ENCODE measurements at places on chromosomes 5 and 9.

DNA sequence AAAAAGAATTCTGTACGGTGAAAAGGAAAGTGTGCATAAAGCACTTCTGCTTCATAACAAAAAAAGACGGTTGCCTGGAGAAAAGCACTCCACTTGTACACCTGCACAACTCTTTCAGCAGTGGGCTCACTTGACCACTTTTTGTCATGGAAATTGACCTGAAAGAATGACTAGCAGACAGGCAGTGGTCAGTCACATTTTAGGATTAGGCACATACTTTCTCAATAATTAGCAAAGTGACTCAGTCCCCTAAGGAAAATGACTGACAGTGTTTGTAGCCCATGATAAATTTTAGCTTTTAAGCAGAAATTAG is 169.3 kb downstream of the FANCC start:
- no peak for DNase-seq

- DNase-seq, result no peak
Measured at GRCh38 chr9:5364294-5365024, 24.8 kb upstream of the RLN1 start.

GRCh38 chr5:14145435-14146334 is 2.5 kb downstream of the TRIO start:
- DNase-seq, result no peak

DNA sequence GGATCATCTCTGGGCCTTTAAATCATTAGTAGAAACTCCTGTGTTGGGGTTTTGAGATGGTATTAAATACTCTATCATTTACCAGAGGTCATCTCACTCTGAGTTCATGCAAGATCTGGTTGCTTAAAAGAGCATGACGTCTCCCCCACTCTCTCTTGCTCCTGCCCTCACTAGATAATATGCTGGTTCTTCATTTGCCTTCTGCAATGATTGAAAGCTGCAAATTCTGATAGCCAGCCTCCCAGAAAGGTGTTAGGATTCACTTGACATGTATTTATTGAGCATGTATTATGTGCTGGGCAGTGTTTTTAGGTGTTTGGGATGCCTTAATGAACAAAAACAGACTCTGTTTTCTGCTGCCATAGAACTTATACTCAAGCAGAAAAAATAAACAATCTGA is 41.2 kb downstream of the EGFLAM start:
- DNase-seq, result no peak

DNA sequence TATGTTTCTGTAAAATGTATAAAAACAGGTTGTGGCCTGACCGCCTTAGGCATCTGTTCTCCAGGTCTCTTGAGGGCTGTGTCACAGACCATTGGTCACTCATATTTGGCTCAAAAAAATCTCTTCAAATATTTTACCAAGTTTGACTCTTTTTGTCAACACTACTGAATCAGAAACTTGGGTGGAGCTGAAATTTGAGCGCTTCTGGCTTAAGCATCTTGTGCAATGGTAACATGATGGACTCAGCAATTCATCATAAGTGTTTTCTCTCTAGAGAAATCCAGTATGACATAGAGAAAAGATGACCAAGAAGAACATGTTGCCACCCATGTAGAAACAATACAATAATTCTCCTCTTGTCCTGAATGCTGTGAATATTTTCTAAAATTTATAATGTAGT is 387.9 kb downstream of the MAT2B start:
- DNase-seq, result no peak

GRCh38 chr5:91145333-91145620 is 237.8 kb downstream of the ARRDC3 start:
- no peak for DNase-seq

DNA sequence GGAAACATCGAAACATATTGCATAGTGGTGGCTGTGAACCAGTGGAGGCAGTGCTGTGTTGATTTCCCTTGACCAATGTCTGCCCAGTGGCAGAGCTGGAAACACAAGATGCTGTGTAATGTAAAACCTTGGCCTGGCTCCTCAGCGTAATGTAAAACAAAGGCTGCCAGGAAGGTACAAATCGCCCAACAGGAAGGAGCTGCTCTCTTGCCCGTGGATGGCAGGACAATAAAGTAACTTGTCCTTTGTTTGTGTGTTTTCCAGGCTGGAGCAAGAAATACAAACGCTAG is 143.4 kb downstream of the PALM2AKAP2 start:
- no peak for DNase-seq

DNA sequence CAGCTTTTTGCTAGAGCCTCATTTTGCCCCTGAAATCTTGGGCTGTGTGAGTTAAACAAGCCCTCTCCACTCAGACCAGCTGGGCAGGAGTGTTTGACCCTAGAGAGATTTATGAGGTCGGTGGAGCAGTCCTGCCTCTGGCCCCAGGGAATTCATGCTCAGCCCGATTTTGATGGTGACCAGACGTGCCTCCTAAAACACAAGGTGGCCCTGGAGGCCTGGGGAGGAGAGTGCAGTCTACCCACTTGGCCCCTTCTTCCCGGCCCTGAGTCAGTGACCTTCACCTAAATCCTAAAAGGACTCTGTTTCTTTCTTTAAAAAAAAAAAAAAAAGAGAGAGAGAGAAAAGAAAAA is 86.6 kb upstream of the SAP30L start:
- no peak for DNase-seq

DNA sequence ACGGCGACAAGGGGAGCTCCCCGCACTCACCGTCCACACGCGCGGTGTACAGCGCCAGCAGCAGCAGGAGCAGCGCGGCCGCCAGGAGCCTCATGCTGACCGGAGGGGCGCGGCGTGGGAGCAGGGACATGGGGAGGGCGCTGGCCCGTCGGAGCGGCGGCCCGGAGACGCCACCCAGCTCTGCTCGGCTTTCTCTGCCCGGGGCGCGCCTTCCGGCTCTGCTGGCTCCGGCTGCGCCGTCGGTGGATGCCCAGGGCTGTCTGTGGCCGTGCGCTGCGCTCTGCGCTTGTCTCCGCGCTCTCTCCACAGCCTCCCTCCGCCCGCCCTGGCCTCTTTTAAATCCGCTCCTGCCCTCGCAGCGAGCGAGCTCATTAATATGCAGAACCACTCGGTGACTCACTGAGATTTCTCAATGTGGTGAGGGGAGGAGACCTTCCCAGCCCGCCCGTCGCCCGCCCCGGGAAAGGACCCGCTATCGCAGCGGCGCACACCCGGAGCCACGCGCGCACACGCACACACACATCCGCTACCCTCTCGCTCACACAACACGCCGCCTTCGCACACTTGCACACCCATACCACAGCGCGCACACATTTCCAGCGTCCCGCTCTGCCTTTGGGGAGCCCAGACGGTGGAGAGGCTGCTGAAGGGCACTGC is at the start of gene CXCL14:
CXCL14 (minus strand) TSS at position 307 of the 657 bp plus-strand sequence; CDS start at position 94, 213 bp downstream.
- peak; percentile 87 for DNase-seq

DNA sequence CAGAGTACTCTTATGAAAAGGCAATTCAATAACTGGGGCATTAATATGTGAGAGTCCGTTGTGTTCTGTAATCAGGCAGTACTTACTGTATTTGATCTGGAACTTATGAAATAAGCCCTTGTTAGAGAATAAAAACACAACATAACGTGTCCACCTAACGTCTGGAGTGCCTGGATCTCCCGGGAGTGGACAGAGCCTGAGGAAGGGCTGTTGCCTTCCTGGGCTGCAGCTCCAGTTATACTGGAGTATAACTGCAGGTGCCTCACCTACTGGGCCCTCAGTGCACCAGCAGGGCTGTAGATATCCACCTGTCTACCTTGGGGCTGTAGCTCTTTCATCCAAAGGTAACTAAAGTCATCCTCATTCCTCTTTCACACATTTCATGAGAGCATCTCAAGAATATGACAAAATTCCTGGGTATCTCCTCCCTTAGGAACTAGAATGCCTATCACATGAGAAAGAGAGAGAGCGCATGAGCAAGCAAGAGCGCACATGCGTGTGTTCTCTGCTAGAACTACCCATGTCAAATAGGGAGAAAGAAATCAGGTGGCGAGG is 200.1 kb downstream of the GAPVD1 start:
- no peak for DNase-seq

DNA sequence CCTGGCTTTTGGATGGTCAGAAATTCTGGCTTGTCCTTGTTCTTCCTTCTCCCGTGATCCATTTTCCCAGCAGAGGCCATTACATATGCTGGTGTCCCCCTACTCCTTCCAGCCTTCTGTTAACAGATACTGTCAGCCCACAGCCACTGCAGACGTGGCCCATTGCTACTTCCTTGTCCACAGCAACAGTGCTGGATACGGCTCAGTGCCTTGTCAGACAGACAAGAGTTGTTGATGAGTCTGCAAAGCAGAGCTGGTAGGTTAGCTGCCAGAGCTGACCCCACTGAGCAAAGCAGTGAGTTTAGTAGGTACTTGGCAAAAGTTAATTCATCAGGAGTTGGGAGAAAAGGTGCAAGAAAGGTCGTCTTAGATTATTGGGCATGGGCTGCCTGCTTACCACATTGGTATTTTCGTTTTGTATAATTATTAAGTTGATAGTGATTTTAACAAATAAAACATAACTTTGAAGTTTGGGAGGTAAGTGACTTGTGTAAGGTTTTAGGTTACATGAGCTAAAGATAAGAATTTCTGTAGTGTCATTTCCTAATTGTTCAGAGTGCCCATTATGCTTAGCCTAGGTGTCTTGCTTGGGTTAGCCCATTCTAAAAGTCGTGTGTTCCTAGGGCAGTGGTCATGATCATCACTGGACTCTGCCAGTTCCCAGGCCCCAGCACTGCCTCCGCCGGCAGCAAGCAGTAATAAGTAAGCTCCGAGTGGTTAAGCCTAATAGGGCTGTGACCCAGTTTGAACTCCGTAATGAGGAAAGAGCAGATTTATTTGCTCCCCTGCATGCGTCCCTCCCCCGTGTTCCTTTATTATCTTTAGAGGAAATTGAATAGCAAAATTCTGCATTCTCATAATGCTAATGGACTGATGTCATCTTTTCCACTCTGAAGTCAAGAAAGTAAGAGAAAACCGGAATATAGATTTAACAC is 292.0 kb downstream of the FANCC start:
- DNase-seq, result peak; percentile 97

DNA sequence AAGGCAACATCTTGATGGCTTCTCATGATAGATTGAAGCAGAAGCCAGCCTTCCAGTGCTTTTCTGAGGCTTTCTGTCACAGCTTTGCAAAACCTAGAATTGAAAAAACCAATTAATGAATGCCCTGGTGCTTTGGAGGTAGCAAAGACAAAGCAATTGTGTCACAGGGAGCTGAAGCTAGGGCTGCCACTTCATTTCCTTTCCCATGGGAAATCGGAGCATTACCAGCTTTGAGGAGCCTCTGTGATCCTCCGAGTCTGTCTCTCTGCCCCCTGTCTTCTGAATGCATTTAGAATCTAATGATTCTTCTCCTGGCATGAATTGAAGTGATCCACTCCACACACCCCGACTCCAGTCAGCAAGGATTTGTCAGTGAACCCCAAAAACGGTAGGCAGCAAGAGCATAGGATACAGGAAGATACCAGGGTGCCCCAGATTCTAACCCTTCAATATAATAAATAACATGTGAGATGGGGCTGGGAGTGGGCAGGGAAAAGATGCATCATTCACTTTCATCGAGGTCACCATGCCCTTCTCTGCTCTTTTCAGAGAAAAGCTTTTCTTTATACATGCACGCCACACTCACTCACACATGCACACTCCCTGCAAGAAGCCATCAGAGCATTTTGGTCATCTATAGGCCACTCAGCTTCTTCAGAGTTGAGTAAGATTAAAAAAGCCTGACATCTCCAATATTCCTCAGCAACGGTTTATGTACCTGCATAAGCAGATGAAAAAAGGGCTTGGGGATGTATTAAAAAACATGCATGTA is 247.7 kb upstream of the ZNF462 start:
- DNase-seq, result no peak

GRCh38 chr5:126384985-126385384 is 38.2 kb upstream of the GRAMD2B start:
- peak; percentile 94 for DNase-seq

DNA sequence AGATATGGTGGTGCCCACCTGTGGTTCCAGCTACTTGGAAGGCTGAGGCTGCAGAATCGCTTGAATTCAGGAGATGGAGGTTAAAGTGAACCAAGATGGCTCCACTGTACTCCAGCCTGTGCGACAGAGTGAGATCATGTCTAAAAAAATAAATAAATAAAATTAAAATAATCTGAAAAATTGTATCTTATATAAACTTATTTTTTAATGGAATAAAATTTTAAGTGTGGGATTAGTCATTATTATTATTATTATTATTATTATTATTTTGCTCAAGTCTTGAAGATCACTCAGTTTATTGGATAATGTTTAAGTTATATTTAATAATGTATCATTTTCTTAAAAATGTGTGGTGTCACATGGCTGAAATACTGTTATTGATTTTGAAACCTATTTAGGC is 688.0 kb upstream of the COX7C start:
- no peak for DNase-seq

DNA sequence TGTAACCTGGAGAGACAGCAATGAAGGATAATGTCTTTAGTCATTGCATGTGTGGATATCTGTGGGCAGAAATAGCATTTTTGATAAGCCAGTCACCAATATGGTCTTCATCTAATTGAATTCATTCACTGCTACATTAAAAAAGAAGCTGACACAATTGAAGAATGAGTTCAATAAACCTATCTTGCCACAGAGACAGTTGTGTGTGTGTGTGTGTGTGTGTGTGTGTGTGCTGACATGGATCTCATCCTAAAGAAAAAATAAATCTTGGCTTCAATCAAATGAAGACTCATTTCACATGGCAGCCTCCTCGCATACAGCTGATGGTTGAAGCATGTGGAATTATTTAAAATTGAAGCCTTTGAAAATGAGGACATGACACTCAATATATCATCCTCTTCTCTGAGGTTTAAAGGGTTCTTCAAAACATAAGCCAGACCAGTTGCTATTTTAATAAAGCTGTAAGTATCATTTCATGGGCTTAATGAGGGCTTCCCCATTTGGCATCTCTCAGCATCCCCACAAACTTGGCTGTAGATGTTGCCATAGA is 118.5 kb upstream of the PTPN3 start:
- DNase-seq, result no peak

Measured in EL (cell line).